Caco-2 (cell line): ENCODE measurements at places on chromosomes 2 and 18.

DNA sequence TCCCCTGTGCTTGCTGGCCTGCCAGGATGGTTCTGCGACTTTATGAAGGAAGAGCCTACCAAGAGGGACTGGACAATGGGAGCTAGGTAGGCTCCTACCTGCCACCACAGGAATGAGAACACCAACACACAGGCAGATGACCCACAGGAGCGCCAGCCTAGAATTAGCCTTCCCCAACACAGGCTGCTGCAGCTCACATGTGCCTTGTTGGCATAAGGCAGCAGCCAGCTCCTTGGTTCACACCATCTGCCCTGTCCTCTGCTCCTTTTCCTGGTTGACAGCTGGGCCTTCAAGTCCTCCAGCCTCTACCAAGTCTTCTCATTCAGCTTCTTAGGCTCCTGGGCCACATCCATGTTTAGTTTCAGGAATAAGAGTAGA is 705.4 kb upstream of the RAB6C start:
- H3K4me1 ChIP-seq, result no peaks in the 10 kb centered on the region
- DNase-seq, result no peak
- H3K36me3 ChIP-seq, result no peaks in the 10 kb centered on the region
- no peak overlapping the region for H3K4me3 ChIP-seq
- no peaks in the 10 kb centered on the region for H3K27me3 ChIP-seq

DNA sequence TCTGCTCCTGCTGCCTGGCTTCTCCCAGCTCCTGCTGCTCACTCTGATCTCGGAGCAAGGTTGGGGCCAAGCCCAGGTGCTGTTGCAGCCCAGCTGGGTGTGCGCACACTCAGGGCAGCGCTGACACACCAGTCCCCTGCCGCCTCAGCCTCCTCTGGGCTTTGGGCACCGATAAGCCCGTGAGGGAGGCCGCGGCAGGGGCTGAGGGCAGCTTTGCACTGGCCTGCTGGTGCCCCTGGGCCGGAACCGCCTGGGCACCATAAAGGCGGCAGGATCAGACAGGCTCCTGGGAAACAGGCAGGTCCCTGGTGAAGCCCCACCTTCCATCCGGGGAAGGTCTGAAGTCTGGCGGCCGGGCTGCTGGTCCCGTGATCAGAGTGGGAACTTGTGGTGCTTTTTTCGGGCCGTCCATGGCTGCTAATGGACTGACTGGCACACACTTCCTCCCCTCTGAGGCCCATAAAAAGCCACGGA is 14.1 kb upstream of the EML6 start:
- DNase-seq, result no peak
- no peak overlapping the region for H3K4me3 ChIP-seq

- no peak overlapping the region for H3K4me3 ChIP-seq
- H3K27ac ChIP-seq, result peak overlapping the region; percentile 42
- H3K4me1 ChIP-seq, result peaks cover 41% of the 10 kb centered on the region
Observed at GRCh38 chr2:66561645-66562303, 126.8 kb downstream of the MEIS1 start.

DNA sequence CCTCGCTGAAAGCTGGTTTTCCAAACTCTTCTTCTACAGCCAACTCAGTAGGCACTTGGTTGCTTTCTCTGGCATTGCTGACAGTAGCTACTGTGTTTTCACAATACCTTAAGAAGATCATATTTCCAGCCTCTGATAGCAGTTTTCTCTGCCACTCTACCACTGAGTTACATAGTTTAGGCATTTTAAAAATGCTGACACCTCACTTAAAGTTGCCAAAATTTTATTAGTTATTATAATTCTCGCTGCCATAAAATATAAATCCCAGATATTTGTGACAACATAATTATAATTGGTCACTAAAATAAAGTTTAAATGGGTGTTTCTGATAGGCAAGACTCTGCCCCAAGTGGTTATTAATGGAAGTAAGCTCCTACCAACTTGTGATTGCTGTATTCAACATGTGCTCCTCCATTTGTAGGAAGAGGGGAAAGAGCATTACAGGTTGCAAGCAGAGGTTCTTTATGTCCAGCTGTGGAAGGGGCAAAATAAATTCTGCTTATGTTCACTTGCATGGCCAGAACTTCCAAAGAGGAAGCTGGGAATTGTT is 1202.8 kb downstream of the CNTNAP5 start:
- H3K4me1 ChIP-seq, result no peaks in the 10 kb centered on the region
- no peak for DNase-seq
- no peaks in the 10 kb centered on the region for H3K27me3 ChIP-seq
- no peak overlapping the region for H3K4me3 ChIP-seq

DNA sequence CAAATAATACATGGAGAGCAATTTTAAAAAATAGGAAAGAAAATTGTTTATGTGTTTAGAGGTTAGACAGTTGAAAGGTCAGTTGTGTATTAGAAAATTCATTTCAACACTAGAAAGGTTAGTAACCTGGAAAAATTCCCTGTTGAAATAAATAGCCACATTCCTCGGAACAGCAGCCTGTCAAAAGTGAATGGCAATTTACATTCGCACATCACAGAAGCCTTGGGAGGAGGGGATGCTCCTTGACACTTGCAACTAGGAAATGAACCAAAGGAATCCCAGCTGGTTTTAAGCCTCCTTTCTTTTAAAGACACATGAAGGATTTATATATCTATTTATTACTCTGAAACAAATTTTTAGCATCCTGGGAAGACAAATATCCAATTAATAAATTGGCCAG is 653.5 kb upstream of the LRRTM4 start:
- H3K27ac ChIP-seq, result no peak overlapping the region
- no peaks in the 10 kb centered on the region for H3K36me3 ChIP-seq
- no peak overlapping the region for H3K4me3 ChIP-seq
- H3K4me1 ChIP-seq, result no peaks in the 10 kb centered on the region

DNA sequence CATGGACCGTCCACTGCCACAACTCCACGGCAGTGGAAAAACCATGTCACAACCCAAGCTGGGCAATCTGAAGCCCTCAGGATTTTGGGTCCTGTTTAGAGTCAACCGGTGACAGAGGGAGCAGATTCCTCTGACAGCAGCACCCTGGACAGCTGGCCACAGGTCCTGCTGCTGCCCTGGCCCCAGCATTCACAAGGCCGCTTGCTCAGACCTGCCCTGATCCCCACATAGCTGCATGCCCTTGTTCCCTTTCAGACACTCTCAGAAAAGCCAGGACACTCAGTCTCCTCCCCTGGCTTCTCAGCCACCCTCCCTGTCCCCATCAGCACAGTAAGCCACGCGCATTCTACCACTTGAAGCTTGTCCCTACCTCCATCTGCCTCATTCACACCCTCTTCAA is 1.6 kb downstream of the COPS9 start:
- no peaks in the 10 kb centered on the region for H3K27me3 ChIP-seq
- H3K36me3 ChIP-seq, result no peaks in the 10 kb centered on the region; the same call in 1 of the 2 replicates
- H3K27ac ChIP-seq, result no peak overlapping the region
- 0 out of 2 replicates have a peak, but pooled peaks cover 4% of the 10 kb centered on the region for H3K4me1 ChIP-seq

DNA sequence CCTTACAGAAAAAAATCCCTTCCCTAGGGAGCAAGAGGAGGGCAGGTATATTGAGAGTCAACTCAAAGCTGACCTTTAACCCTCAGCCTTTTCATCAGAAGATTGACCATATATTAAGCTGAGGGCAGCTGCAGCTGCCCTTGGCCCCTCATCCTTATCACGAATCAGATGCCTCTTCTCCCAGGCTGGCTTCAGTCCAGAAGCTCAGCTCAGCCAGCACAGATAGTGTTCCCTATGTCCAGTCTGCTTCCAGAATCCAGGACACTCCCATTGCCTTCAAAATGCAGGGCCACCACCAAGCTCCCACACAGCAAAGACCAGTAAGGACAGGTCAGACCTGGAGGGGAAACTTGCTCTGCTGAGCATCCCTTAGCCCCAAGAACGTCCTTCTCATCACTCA is 146.1 kb downstream of the BCL11A start:
- DNase-seq, result no peak
- H3K27me3 ChIP-seq, result no peaks in the 10 kb centered on the region
- H3K4me1 ChIP-seq, result peaks cover 11% of the 10 kb centered on the region
- H3K4me3 ChIP-seq, result no peak overlapping the region
- H3K27ac ChIP-seq, result no peak overlapping the region

DNA sequence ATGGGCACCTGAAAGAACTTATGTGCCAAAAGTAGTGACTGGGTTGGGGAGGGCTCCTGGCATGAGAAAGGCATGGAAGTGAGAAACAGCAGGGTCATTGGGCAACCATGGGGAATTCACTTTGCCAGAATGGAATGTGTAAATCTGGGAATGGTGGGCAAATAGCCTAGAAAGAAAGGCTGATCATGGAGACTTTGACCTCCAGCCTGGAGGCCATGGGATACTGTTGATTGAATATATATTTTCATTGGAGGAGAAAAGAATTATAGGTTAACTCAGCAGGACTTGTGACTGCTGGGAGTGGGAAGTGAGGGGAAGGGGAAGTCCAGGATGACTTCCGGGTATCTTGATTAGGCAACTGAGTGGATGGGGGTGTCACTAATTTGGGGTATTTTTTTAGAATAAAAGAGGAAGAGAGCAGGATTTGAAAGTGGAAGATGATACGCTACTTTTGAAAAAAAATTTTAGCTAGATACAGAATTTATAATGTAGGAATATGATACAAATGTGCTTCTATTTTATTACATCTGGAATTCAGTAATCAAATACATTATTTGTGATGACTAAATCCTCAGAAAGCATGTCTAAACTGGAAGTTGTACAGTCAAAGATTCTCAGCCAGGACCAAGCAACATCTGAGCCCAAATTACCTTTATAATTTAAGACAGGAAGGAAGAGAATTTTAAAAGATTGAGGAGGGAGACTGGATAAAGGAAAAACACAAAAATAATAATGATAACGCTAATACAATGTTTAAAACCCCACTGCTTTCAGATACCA is 116.2 kb downstream of the GATA6 start:
- H3K36me3 ChIP-seq, result no peaks in the 10 kb centered on the region
- DNase-seq, result no peak
- no peak overlapping the region for H3K4me3 ChIP-seq
- peaks cover 16% of the 10 kb centered on the region for H3K4me1 ChIP-seq
- no peak overlapping the region for H3K27ac ChIP-seq

GRCh38 chr2:231557571-231558217 is 27.4 kb upstream of the NMUR1 start:
- H3K4me1 ChIP-seq, result no peaks in the 10 kb centered on the region
- H3K4me3 ChIP-seq, result no peak overlapping the region
- H3K27ac ChIP-seq, result no peak overlapping the region

DNA sequence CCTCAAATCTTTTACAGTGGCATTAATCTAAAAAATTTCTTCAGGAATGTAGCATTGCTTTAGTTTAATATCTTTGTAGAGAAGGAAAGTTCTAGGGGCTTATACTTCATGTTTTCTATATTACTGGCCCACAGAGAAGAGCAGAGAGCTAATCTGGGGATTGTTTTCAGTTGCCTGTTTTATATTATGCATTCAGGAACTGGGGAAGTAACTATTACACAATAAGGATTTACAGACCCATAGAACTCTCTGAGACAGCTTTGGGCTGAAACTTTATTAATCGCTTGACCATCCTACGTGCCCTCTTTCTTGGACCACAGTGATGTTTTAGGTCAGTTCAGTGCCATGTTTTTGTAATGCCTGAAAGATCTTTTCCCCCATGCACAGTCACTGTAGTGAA is 29.9 kb downstream of the BIRC6 start:
- H3K27me3 ChIP-seq, result no peaks in the 10 kb centered on the region
- H3K4me1 ChIP-seq, result no peaks in the 10 kb centered on the region
- H3K36me3 ChIP-seq, result no peaks in the 10 kb centered on the region; the same call in none of the 2 replicates
- DNase-seq, result no peak
- no peak overlapping the region for H3K4me3 ChIP-seq
